ENCODE measurements at places on chromosomes 5 and 9. TPM values are rescaled to one million over a fixed set of nuclear protein-coding genes. Genes with fewer than 3 reads are reported as not detected.

- H3K36me3 ChIP-seq: no peaks in the 10 kb centered on the region
- H3K4me3 ChIP-seq: no peak overlapping the region
- no peaks in the 10 kb centered on the region for H3K27me3 ChIP-seq
- no peak overlapping the region for H3K27ac ChIP-seq
- H3K4me1 ChIP-seq: peaks cover 2% of the 10 kb centered on the region
Observed at GRCh38 chr5:10719965-10720364, 41.1 kb downstream of the DAP start.

GRCh38 chr5:94901191-94901979 lies 282.9 kb downstream of the SLF1 start:
- no peaks in the 10 kb centered on the region for H3K36me3 ChIP-seq
- DNase-seq: no peak
- H3K27ac ChIP-seq: no peak overlapping the region
- no peak overlapping the region for H3K4me3 ChIP-seq
- H3K4me1 ChIP-seq: no peaks in the 10 kb centered on the region

DNA sequence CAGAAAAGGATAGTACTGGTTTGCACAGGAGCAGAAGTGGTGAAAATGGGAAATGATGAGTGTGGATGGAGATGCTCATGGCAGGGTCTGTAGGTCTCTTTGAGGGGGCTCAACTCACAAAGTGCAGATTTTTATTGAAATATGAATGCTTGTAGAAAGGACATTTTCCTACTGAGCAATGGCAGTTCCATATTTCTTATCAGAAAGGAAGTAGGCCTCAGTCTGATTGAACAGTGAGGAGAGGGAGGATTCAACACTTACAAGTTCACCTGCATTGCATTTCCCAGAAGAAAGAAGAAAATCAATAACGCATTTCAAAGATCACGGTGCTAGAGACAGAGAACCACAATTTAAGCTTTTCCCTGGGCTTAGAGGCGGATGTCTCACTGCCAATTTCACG lies 49.2 kb downstream of the ANXA2R start:
- H3K4me3 ChIP-seq: no peak overlapping the region
- DNase-seq: no peak
- peaks cover 6% of the 10 kb centered on the region for H3K4me1 ChIP-seq
- no peaks in the 10 kb centered on the region for H3K27me3 ChIP-seq
- no peaks in the 10 kb centered on the region for H3K36me3 ChIP-seq
- no peak overlapping the region for H3K27ac ChIP-seq

DNA sequence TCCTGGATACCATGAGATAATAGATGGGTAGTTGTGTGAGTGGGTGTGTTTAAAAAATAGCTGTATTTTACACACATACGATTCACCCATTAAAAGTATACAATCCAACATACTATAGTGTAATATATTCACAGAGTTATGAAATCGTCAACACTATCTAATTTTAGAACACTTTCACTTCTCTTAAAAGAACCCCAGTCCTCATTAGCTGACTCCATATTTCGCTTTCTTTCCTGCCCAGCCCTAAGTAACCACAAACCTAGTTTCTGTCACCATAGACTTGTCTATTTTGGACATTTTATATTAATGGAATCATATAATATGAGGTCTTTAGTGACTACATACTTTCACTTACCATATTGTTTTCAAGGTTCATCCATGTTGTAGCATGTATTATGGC lies 63.8 kb upstream of the S1PR3 start:
- no peak for DNase-seq
- H3K4me1 ChIP-seq: no peaks in the 10 kb centered on the region
- no peak overlapping the region for H3K4me3 ChIP-seq
- H3K27ac ChIP-seq: no peak overlapping the region
- H3K36me3 ChIP-seq: no peaks in the 10 kb centered on the region
- H3K27me3 ChIP-seq: no peaks in the 10 kb centered on the region

DNA sequence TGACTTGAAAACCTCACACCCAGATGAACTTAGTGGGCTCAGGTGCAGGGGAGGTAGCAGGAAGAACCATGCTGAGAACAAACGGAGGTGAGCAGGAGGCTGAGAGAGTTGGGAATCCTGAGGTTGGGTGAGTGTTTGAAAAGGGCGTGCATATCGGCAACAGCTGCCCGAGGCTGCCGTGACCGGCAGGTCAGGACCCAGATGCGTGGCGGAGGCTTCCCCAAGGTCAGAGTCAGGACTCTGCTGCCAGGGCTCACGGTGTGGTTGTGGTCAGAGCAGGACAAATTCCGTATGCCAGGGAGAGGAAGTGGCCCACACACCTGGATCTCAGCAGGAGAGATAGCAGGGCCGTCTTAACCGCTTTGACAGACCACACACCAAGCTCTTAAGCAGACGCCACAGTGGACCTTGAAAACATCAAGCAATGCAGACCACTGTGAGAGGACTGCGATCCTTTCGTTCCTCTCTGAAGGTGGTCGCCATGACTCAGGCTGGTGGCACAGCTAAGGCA lies 43.1 kb downstream of the ADAMTS16 start:
- no peaks in the 10 kb centered on the region for H3K27me3 ChIP-seq
- no peak overlapping the region for H3K27ac ChIP-seq
- peaks cover 19% of the 10 kb centered on the region for H3K4me1 ChIP-seq
- peak; percentile 73 for DNase-seq

- no peak overlapping the region for H3K27ac ChIP-seq
- DNase-seq: no peak
- no peaks in the 10 kb centered on the region for H3K4me1 ChIP-seq
- no peaks in the 10 kb centered on the region for H3K27me3 ChIP-seq
Observed at GRCh38 chr5:76451031-76451701, 48.1 kb downstream of the IQGAP2 start.

- no peak overlapping the region for H3K27ac ChIP-seq
- H3K27me3 ChIP-seq: no peaks in the 10 kb centered on the region
- H3K4me3 ChIP-seq: no peak overlapping the region
Observed at GRCh38 chr5:116038817-116039216, 6.5 kb downstream of the ARL14EPL start.

DNA sequence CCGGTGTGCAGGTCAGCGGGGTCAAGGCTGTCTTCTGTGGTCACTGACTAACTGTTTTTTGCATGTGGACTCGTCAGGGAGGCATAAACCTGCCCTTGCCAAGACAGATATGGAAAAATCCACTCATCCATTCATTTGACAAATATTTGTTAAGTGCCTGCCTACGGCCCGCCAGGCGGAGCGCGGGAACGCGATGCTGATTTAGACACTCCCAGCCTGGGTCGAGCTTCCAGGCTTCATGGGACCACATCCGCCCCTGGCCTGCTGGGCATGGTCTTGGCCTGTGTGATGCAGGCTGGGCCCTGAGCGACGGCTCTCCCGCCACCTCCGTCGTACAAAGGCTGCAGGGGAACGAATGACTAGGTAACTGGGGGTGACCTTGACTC lies 18.1 kb downstream of the MYMK start:
- no peaks in the 10 kb centered on the region for H3K36me3 ChIP-seq
- no peaks in the 10 kb centered on the region for H3K27me3 ChIP-seq
- H3K27ac ChIP-seq: peak overlapping the region; percentile 68
- H3K4me1 ChIP-seq: peaks cover 20% of the 10 kb centered on the region
- peak; percentile 67 for DNase-seq

- no peaks in the 10 kb centered on the region for H3K27me3 ChIP-seq
- H3K36me3 ChIP-seq: no peaks in the 10 kb centered on the region
- no peak for DNase-seq
- H3K4me3 ChIP-seq: no peak overlapping the region
Observed at GRCh38 chr5:6504677-6505415, 56.2 kb downstream of the UBE2QL1 start.

DNA sequence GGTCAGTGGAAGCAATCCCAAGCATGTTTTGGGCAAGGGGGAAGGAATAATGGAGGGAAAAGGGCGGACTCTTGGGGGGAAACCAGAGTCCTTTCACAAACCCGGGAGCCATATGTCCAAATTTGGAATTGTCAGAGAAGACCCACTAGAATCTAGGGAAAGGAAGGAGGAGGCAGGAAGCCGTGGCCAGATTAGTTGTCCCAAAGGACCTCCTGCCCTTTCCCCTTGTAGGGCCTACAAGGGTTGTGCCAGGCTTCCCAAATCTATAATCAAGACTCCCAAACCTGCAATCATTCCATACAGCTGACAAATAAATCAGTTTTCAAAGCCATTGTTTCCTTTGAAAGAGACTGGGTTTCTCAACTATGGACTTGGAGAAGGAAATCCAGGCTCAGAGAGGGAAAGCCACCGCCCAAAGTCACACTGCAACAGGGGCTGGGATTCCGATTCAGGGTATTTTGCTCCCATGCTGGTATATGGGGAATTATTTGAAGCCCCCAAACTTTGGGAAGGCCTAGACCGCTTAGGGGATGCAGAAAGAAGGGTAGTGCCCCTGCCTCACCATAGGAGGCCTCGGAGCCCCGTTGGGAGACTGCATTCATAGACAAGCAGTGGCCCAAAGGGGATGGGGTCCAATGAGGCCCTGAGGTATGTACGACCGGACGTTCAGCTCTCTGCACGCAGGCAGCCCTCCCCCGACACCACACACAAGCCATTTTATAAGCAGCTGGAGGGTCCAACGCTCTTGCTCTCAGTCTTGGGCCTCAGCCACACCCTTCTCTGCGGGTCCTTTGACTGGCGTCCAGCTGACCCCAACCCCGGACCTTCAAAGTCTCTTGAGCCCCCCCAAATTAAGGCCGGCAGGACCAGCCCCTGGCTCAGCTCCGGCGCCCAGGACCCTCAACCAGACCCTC lies 815 bp downstream of the ANXA6 start:
- peak overlapping the region; percentile 92 for H3K27ac ChIP-seq
- no peaks in the 10 kb centered on the region for H3K27me3 ChIP-seq
- H3K4me3 ChIP-seq: peak overlapping the region; percentile 76
- DNase-seq: no peak
- no peaks in the 10 kb centered on the region for H3K36me3 ChIP-seq
- peaks cover 11% of the 10 kb centered on the region for H3K4me1 ChIP-seq

DNA sequence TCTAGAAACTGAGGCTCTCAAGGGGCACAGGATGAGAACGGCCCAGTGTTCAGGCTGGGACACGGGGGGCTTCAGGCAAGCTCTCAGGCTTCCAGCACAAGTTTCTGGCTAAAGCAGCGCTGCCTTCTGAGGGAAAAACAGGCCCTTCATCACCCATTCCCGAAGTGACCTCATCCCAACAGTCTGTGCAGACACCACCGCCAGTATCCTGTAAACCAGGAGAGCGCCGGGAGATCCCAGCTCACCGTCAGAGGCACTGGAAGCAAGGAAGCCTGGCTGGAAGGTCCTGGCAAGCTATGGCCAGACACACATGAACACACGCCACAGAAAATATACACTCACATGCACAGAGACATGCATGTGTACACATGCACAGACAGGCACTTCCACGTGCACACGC lies 8.8 kb downstream of the SLC12A7 start:
- H3K4me3 ChIP-seq: no peak overlapping the region
- no peak overlapping the region for H3K27ac ChIP-seq
- H3K36me3 ChIP-seq: no peaks in the 10 kb centered on the region
- no peaks in the 10 kb centered on the region for H3K27me3 ChIP-seq
- H3K4me1 ChIP-seq: peaks cover 15% of the 10 kb centered on the region

DNA sequence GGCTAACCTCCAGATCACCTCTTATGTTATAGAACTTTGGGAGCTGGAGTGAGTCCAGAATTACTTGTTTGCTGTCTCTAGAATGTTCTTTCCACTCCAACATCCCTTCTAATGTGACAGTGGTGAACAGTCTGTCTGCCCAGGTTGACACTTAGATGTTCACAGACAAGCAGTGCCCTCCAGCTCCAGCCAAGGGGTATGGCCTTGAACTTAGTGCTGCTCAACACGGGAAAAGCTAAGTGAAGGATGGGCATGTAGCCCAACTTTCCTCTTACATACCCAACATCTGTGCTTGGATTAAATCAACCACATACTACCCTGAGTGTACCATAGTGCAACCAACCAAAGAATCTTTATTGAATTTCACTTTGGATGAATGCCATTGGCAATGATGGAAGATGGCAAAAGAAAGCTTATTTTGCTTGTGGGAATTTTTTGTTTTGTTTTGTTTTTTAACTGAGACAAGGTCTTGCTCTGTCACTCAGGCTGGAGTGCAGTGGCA lies 201.2 kb downstream of the NXNL2 start:
- no peak for DNase-seq
- H3K4me3 ChIP-seq: no peak overlapping the region
- H3K4me1 ChIP-seq: no peaks in the 10 kb centered on the region
- no peaks in the 10 kb centered on the region for H3K27me3 ChIP-seq

GRCh38 chr5:111993242-111993641 lies 236.2 kb upstream of the NREP start:
- no peak overlapping the region for H3K27ac ChIP-seq
- H3K4me1 ChIP-seq: no peaks in the 10 kb centered on the region
- no peaks in the 10 kb centered on the region for H3K36me3 ChIP-seq

GRCh38 chr5:122264610-122265009 lies 47.4 kb upstream of the SNCAIP start:
- H3K4me3 ChIP-seq: no peak overlapping the region
- H3K36me3 ChIP-seq: no peaks in the 10 kb centered on the region
- no peak overlapping the region for H3K27ac ChIP-seq
- H3K27me3 ChIP-seq: no peaks in the 10 kb centered on the region

DNA sequence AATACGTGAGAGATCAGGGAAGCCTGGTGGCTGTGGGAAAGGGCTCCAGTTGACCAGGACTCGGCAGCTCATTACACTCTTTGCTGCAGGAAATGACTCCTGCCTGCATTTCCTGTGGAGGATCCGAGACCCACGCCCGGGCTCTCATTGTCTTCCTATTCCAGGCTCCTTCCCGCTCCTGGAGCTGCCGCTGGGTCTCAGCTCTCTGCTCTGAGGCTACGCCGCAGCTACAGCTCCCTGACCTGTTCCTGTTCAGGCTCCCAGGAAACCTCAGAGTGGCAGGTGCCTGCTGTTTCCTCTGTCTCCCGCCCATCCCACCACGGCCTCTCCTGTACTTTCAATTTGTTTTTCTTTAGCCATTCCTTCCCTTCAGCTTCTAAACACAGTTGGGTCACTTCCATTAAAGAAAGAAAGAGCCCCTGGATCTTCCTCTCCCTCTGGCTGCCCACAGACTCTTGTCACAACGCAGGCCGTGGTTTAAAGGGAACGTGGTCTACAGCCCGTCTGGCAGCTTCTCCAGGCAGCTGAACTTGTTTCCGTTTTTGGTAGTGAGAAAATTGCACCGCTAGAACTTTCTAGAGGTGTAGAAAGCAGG lies 71.5 kb downstream of the IL6ST start:
- H3K27ac ChIP-seq: no peak overlapping the region
- DNase-seq: no peak
- H3K36me3 ChIP-seq: no peaks in the 10 kb centered on the region
- no peaks in the 10 kb centered on the region for H3K4me1 ChIP-seq
- no peaks in the 10 kb centered on the region for H3K27me3 ChIP-seq
- H3K4me3 ChIP-seq: no peak overlapping the region

The AJM1 gene
- total RNA-seq: 1.7 TPM

The KCNN2 gene
- 1.6 TPM for total RNA-seq

The PCDHGB2 gene
- total RNA-seq: 7.3 TPM

The SHROOM1 gene
- 10.2 TPM for total RNA-seq

The NR3C1 gene
- total RNA-seq: 43.8 TPM

The WDR38 gene
- 1.7 TPM for total RNA-seq

The DMRT3 gene
- total RNA-seq: not detected

The GAPT gene
- total RNA-seq: 0.60 TPM

Data from ovary (tissue), 10 donors.